ENCODE measurements at places on chromosomes 4 and X. TPM values are rescaled to one million over a fixed set of nuclear protein-coding genes. Genes with fewer than 3 reads are reported as not detected.

The CLNK gene
- polyA plus RNA-seq: not detected

The MRFAP1L1 gene
- 83.7 TPM for polyA plus RNA-seq

The MAPK10 gene
- polyA plus RNA-seq: 31.1 TPM

The MAGIX gene
- polyA plus RNA-seq: 9.1 TPM

The RNF175 gene
- 2.8 TPM for polyA plus RNA-seq

The FSTL5 gene
- 0.46 TPM for polyA plus RNA-seq

The HTN1 gene
- polyA plus RNA-seq: not detected

The XG gene
- polyA plus RNA-seq: not detected

The PHKA1 gene
- 7.7 TPM for polyA plus RNA-seq

The TRO gene
- polyA plus RNA-seq: 34.6 TPM

The SLC6A14 gene
- not detected for polyA plus RNA-seq

The HSFX1 gene
- polyA plus RNA-seq: 2.5 TPM

The LONRF3 gene
- 0.20 TPM for polyA plus RNA-seq

The ARSJ gene
- polyA plus RNA-seq: 0.27 TPM

The RAI2 gene
- polyA plus RNA-seq: 12.0 TPM

The KLF8 gene
- 0.27 TPM for polyA plus RNA-seq

The DCX gene
- polyA plus RNA-seq: 19.2 TPM

The PLA2G12A gene
- 13.8 TPM for polyA plus RNA-seq

The EMD gene
- 111 TPM for polyA plus RNA-seq

The CCDC149 gene
- polyA plus RNA-seq: 9.2 TPM

The USP17L18 gene
- not detected for polyA plus RNA-seq

The PRKG2 gene
- polyA plus RNA-seq: 0.10 TPM

The NOX1 gene
- polyA plus RNA-seq: not detected

The AFF1 gene
- 8.4 TPM for polyA plus RNA-seq

The NXF2 gene
- 1.0 TPM for polyA plus RNA-seq

The EMCN gene
- polyA plus RNA-seq: 3.0 TPM

The CXorf65 gene
- not detected for polyA plus RNA-seq

The MRPL1 gene
- polyA plus RNA-seq: 6.6 TPM

The CT45A10 gene
- not detected for polyA plus RNA-seq

The TXK gene
- polyA plus RNA-seq: not detected
